ENCODE measurements at places on chromosomes 6 and 20.

- peak; percentile 57 for DNase-seq
Measured at GRCh38 chr6:30041821-30042220, 19.2 kb upstream of the POLR1H start.

GRCh38 chr6:79467716-79468115, 69.5 kb downstream of the LCA5 start:
- peak; percentile 55 for DNase-seq

- DNase-seq, result no peak
Measured at GRCh38 chr6:70684794-70685493, 17.3 kb downstream of the SMAP1 start.

DNA sequence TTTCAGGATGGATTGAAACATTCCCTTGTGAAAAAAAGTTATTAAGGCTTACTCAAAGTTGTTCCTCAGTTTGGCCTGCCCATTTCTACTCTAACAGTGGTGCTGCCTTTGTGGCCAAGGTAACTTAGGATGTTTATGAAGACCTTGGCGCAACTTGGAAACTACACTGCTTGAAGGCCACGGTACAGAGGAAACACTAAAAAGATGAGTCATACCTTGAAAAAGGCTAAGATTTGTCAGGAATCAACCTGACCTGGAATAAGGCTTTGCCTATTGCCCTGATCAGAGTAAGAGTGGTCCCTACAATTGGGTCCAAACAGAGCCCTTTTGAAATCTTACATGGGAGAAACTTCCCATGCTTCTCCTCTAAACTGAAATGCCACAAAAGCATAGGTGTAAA, 119.9 kb upstream of the MOCS1 start:
- no peak for DNase-seq

- DNase-seq, result no peak
Measured at GRCh38 chr20:9145142-9145541, 76.3 kb downstream of the PLCB4 start.

DNA sequence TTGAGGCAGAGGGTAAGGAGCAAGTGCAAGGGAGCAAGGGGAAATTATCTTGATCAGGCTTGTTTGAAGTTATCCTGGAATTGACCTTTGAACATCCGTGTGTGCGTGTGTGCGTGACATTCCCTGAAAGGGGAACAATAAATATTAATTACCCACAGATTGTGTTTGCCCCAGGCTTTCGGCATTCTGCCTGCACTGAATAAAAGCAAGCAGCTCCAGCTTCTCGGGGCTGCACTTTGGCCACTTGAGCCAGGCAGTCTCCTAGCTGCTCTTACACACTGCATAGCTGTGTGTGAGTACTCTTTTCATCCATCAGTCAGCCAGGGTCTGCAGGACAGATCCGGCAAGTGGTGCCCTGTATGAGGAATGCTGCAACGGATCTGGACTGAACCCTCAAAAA, 107.7 kb upstream of the BTN3A2 start:
- DNase-seq, result no peak

GRCh38 chr6:105257340-105257739, 77.5 kb upstream of the POPDC3 start:
- DNase-seq, result no peak

- DNase-seq, result no peak
Measured at GRCh38 chr6:99064834-99065233, 117.1 kb upstream of the FBXL4 start.

All from MV-4-11 (cell line).